Central memory CD8-positive, alpha-beta T cell (primary cell): ENCODE measurements at places on chromosomes 2 and 18.

DNA sequence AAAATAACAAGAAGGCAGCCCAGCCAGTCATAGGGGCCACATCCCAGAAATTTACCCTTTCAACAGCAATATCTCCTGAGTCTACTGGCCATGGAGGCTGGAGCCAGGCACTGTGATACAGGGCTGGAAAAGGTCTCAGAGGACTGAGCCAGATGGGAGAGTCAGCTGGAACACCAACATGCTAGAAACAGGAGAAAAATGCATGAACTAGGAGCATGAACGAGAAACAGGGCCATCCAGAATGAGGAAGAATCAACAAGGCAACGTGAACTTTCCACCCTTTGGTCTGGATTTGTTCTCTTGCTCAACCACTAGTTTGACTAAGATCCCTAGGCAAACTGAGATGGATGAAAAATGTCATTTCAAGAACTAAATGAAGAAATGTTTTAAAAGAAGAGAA lies 13.1 kb downstream of the PID1 start:
- no peak for DNase-seq

- DNase-seq: no peak
Measured at GRCh38 chr2:76197842-76198448, 487.2 kb upstream of the GCFC2 start.

- no peak for DNase-seq
Measured at GRCh38 chr18:24584813-24585212, 124.4 kb downstream of the HRH4 start.

GRCh38 chr2:68715353-68716041 lies 19.1 kb upstream of the ARHGAP25 start:
- no peak for DNase-seq

- no peak for DNase-seq
Measured at GRCh38 chr2:201448701-201449100, 2.6 kb downstream of the TRAK2 start.

GRCh38 chr2:180944372-180944771 lies 36.0 kb upstream of the UBE2E3 start:
- DNase-seq: no peak

GRCh38 chr18:13439461-13439860 lies 220.9 kb downstream of the LDLRAD4 start:
- DNase-seq: no peak

GRCh38 chr2:41949883-41950665 lies 97.7 kb upstream of the PKDCC start:
- DNase-seq: no peak

- DNase-seq: no peak
Measured at GRCh38 chr2:71927757-71928715, 219.6 kb downstream of the CYP26B1 start.

DNA sequence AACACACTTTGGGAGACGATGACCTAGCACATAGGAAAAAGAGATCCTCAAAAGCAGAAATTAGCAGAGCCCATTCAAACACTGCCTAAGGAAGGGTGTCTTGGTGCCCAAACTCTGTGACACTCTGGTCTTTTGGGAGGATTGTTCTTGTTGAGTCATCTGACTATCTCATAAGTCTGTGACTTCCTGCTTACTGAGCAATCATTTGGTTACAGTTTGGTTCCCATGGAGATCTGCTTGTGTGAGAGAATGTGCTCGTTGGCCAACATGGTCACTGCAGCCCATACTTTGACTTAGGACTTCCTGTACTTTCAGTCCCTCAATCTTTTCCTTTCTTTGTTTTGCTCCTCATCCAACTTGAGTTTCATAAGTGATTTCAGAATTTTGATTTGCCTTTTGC lies 602.9 kb downstream of the NYAP2 start:
- DNase-seq: no peak

- no peak for DNase-seq
Measured at GRCh38 chr2:214543386-214543955, 132.6 kb downstream of the VWC2L start.

DNA sequence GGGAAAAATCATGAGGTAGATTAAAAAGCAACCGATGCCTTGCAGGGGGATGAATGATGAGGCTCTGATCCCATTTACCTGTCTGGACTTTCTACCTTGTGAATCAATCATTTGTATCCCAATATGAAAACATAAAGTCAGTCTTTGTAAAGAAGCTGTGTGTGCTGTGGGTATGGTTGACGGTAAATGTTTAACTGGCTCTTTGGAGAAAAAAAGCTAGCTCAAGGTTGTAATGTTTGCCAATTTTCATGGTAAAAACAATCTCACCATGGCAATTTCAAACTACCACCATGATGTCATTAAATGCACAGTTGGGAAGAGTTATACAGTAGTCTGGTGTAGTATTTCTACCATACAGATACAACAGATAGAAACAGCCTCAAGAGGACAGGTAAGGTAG lies 14.6 kb downstream of the TTR start:
- no peak for DNase-seq

- DNase-seq: no peak
Measured at GRCh38 chr2:70202236-70202806, 11.5 kb upstream of the C2orf42 start.

DNA sequence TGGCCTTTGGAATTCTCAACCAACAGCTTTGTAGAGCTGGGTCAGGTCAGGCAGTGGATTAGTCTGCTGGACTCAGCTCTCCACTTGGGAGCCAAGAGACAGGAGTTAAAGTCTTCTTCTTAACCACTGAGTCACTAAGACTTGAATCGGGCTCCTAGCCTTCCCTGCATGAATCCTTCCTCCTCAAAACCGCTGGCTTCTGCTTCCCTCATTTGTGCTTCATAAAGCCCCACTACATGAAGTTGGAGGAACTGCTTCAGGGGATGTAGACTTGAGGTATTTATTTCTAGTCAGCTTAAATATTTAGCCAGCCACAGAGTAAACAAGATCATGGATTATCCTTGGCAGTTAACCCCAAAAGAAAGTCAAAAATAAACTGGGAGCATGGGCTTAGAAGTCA lies 536.3 kb upstream of the TNP1 start:
- no peak for DNase-seq

DNA sequence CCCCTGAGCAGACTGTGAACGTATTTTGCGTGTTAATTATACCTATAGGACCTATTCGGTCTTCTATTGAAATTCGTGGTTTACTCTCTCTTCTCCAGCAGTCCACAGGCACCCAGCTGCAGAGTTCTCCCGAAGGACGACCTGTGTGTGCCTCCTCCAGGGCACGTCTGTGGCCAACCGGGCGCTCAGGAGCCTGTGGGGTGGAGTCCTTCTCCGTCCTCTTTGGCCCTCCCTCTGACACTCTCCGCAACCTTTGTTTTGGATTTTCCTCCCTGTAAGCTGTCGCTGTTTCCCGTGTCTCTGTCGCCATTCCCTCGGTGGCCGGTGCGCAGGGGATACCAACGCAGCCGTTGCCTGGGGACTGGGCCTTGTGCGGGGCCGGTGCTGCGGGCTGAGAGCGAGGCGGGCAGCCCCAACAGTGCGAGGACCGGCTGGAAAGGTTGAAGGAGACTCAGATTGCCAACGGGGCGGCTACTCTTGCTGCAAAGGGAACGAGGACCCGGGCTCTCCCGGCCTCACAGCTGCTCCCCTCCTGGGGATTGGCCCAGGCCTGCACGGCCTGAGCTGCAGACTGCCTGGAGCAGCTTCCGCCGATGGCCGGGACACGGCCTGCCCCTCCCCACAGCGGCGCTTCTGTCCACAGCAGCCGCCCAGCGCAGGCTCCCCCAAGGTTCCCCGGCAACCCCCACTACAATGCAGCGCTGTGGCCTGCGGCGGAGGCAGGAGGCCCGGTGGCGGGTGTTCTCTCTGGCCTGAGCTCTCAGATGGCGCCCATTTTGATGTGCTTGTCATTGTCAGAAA lies 221.0 kb downstream of the MTX2 start:
- DNase-seq: no peak

GRCh38 chr2:6657855-6658254 lies 207.9 kb downstream of the CMPK2 start:
- no peak for DNase-seq

DNA sequence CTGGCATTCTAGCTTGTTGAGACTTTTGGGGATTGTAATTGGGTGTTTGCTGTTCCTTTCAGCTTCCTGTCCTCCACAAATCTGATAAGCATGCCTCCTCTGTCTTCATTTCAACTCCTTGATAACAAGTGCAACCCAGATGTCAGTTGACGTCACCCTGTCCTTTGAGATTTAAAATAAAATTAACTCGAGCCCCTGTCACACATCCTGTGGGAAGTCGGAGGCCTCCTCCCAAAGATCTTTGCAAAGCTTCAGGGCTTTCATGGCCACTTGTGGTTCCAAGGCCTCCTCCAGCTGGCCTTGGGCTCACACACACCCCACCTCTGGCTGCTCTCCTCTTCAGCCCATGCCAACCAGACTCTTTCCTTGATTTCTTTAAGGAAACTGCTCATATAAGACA lies 69.9 kb upstream of the ITGA6 start:
- no peak for DNase-seq
